ENCODE measurements at places on chromosomes 13 and 19.
A peak's percentile ranks its signal among the peaks of the same experiment; 100 is the strongest.

DNA sequence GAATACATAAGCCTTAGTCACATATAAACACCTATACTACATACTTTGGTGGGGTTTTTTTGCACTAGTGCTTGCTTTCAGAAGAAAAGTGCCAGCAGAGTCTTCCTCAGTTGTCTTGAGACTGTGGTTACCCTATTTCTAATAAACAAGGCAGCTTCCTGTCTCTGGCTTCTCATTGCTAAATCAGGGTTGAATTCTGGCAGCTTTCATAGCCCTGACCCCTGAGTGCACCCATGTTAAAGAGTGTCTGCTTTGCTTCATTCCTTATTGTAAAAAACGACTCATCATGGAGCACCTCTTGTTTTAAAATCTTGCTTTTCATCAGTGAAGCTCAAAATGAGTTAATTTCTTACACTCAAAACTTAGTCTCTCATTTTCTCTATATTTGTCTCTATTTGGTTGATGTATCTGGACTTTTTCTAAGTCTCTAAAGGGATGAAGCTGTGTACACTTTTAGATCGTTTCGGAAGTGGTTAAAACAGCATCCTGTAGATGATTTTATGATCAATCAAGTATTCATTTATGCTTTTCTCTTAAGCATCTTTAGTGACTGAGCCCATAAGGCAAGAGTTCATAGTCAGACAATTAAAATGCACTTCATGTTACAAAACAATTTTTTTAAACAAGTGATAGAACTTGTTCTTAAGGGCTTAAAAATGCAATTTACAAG is 72.1 kb downstream of the KLF12 start:
- no peak for DNase-seq

DNA sequence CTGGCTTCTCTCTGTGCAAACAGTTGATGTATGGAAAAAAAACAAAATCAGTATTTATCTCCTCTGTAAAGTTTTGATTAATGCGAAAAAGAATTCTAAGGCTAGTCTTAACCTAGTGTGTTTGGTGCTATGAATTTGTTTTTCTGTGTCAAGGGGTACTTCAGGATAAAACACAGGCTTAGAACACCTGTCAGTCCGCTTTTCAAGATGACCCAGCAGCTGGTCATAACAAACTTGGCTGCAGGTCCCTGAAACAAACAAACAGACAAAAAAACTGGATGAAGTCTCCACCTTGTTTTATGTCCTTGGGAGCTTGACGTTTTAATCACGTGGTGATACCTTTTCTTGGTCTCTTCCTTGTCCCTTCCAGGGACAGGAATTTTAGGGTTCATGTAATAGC is 689.3 kb downstream of the UQCRFS1 start:
- no peak for DNase-seq

DNA sequence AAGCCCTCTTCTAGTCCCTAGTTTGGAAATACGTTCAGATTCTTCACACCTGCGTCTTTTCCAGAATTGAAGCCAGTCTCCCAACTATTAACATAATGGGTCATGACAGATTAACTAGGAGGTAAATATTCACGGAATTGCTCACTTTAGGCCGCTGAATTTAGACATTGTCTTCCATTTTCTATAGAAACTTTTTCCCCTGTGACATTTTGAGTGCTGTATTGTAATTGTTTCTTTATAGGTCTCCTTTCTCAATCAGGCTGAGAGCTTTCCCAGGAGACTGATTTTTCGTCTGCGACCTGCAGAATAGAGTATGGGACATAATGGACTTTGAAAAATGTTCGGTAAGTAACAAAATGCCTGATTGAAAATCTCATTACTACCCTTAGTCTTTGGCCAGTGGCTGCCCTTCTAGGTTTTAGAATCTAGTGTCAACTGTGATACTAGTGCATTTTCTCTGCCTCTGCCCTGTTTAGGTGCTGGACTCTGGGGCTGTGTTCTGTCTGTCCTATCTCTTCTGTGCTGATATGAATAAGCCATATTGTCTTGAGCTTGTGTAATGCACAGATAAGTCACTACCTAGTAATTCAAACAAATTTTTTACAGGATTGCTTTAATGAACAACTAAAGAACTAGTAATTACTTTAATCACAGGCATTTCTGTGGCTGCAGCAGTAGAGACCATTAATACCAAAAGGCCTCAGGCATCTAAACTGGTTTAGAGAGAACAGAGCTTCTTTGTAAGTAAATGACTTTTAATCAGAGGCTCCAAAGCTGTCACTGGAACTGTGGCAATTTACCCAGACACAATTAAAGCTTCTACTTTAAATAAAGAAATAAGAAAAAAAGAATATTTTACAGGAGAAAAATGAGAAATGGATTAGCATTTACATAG is 122.4 kb upstream of the FREM2 start:
- DNase-seq: peak; percentile 12

DNA sequence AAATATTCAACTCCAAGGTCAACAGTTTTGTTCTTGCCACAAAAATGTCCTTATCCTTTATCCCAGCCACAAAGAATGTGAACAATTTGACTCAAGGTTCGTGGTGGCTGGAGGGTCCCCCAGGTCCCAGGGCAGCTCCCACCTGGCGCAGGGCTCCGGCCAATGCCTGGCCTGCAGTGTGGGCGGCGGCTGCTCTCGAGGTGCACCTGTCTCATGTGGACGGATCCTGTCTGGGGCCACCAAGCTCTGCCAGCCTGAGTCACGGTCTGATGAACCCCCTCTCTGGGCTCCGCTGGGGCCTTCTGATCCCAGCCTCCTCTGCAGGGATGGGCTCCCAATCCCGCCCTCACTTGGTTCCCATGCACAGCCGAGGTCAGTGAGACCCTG is 49.4 kb downstream of the GAS6 start:
- DNase-seq: no peak

- no peak for DNase-seq
Measured at GRCh38 chr19:28961772-28962500, 251.0 kb downstream of the UQCRFS1 start.

GRCh38 chr13:106721599-106721998 is 153.7 kb upstream of the ARGLU1 start:
- DNase-seq: no peak

DNA sequence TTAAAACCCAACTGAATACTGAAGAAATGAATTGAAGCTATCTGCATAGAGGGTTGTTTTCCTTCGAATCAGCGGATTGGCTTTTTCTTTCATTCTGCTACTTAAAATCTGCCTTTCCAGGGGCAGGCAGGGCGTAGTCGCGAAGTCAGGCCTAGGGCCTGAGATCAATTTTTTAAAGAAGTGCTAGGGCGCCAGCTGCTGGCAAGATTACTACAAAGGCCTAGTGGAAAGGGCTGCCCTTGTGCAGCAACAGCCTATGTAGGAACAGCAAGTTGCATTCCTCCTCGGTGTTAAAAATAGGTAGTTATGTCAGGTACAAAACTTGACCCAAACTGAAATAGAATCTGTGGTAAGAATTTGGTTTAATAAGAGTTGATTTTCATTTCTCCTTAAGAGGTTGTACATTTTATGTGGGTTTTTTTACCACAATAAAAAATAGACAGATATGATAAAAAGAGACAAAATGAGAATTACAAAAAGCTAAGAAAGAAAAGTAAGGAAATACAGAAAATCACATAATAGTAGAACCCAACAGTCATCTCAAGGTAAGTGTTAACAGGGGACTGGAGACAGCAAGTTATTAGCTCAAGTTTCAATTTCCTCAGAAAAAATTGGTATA is 9.5 kb upstream of the URAD start:
- no peak for DNase-seq

DNA sequence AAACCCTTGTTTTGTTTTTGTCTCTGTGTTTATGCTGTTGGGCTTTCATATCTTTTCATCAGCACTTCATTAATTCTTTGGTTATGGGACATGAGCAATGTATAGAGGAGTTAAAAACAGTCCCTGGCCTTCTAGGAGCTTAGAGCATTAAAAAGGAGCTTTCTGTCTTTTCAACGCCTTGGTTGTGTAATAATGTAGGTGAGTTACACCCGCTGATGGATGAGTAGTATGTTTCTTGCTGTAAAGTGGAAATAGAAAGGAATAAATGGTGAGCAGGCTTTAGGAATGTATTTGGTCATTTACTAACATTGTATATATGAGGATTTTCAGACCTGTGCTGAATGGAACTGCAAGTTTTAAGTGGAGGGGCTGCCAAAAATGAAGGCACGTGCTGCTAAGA is 121.5 kb upstream of the RNF113B start:
- no peak for DNase-seq

- DNase-seq: no peak
Measured at GRCh38 chr13:78177306-78177705, 258.7 kb upstream of the EDNRB start.

GRCh38 chr19:19160461-19161035 is 9.5 kb downstream of the MEF2B start:
- no peak for DNase-seq

GRCh38 chr13:107035778-107036177 is 467.8 kb upstream of the ARGLU1 start:
- DNase-seq: no peak

DNA sequence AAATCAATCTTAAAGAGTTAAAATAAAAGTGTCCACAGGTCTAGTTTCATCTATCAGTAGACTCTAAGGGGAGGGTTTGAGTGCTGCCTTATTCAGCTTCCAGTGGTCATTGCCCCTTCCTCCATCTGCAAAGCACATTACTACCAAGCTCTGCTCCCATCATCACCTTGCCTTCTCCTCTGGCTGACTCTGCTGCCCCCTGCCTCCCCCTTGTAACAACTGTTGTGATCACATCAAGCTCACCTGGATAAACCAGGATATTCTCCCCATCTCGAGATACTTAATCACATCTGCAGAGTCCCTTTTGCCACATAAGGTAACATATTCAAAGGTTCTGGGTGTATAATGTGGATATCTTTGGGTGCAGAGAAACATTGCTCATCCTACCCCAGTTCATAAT is 43.3 kb upstream of the GPC6 start:
- no peak for DNase-seq

DNA sequence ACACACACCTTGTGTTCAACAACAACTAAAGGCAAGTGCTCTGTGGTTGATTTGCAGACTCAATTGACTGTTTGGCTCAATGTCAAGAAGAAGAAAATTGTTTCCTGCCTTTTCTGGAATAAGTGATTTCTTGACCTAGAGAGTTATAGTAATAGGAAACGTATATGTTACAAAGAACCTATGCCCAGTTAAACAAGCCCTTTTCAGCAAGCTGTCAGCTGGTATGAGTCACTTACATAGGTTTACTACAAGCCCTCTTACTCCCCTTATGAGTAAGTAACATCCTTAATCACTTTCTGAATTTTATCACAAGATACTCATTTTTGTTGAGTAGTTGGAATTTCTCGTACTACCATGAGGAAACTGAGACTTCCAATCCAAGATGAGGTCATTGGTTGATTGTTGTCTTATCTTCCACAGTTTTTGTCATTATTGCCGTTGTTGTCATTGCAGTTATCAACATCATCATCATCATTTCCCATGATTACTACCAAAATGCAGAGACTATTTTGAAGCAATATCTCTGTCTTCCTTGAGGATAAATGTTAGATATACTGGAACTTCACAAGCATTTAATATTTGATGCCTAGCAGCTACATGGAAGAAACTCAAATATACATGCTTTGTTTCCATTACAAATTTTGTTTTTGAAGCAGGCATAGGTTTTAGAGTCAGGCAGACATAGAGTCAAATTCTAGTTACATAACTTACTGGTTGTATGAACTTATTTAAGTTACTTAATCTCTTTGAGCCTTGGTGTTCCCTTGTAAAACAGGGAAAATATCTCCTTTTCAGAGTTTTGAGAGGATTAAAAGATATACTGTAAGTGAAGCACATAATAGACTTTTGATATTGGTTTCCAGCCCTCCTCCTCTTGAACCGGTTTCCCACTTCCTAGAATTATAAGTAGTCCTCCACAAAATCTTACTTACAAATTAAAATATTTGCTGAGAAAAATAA is 106.0 kb downstream of the RAP2A start:
- no peak for DNase-seq

GRCh38 chr19:10194500-10195198 is at the start of gene DNMT1:
Gene DNMT1, minus strand, starts transcription at chr19:10194953. Its CDS starts 54 bp downstream, at chr19:10194899.
- peak; percentile 87 for DNase-seq

DNA sequence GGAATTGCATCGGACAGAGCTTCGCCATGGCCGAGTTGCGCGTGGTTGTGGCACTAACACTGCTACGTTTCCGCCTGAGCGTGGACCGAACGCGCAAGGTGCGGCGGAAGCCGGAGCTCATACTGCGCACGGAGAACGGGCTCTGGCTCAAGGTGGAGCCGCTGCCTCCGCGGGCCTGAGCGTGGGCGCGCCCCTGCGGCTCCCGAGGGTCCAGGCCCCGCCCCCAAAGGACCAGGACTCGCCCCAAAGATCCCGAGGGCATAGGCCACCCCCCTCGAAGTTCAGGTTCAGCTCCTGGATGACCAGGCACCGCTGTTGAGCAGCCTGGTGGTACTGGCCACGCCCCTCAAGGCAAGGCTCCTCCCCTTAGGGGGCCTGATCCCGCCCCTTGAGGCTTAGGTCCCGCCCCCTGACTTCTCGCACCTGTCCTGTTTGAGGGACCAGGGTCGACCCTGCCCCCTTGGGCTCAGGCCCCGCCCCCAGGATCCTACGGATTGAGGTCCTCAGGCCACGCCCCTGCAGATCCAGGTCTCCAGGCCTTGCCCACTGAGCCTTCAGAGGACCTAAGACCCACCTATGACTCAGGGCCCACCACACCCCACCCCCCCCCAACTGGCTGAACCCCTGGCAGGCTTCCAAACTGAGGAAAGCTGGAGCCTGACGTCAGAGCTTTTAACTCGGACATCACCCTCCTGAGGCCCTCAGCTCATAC is 43.1 kb downstream of the CYP4F22 start:
- no peak for DNase-seq
